ENCODE measurements at places on chromosomes 3 and 15. TPM values are rescaled to one million over a fixed set of nuclear protein-coding genes. Genes with fewer than 3 reads are reported as not detected.

The HES1 gene
- polyA plus RNA-seq = 0.26 TPM

- no peak for DNase-seq
- H3K4me1 ChIP-seq = no peaks in the 10 kb centered on the region
- peaks cover 5% of the 10 kb centered on the region for H3K27me3 ChIP-seq
- no peak overlapping the region for H3K27ac ChIP-seq
- no peak overlapping the region for H3K4me3 ChIP-seq
- no peaks in the 10 kb centered on the region for H3K36me3 ChIP-seq
These were observed 149.9 kb downstream of the FRMD5 start for GRCh38 chr15:44045217-44045616.

DNA sequence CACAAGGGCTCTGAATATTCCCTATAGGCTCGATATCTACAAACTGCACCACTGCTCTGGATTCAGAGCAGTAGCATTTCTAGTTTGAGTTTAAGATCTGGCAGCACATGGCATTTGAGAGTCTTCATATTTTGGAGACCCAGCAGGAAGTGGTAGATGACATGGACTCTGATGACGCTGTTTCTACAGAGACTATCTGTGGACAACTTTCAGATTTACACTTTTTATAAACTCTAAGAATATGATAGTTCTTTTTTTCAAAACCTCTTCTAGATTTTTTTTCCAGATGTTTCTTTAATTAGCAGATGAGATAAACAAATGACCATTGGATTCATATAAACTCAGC is 35.8 kb downstream of the ARMC8 start:
- peak overlapping the region; percentile 70 for H3K4me3 ChIP-seq
- DNase-seq = peak; percentile 57
- H3K36me3 ChIP-seq = peaks cover 46% of the 10 kb centered on the region

- no peaks in the 10 kb centered on the region for H3K27me3 ChIP-seq
- H3K36me3 ChIP-seq = peaks cover 6% of the 10 kb centered on the region
- no peak overlapping the region for H3K27ac ChIP-seq
- no peaks in the 10 kb centered on the region for H3K4me1 ChIP-seq
- no peak for DNase-seq
These were observed 59.8 kb downstream of the WDR76 start for GRCh38 chr15:43886558-43886957.

GRCh38 chr15:68526784-68527183 is 52.0 kb upstream of the CORO2B start:
- no peaks in the 10 kb centered on the region for H3K36me3 ChIP-seq
- no peak overlapping the region for H3K27ac ChIP-seq
- no peak for DNase-seq
- no peak overlapping the region for H3K4me3 ChIP-seq
- H3K4me1 ChIP-seq = no peaks in the 10 kb centered on the region

All from CD14-positive monocyte (primary cell).